ENCODE measurements at places on chromosomes 2 and 18.

DNA sequence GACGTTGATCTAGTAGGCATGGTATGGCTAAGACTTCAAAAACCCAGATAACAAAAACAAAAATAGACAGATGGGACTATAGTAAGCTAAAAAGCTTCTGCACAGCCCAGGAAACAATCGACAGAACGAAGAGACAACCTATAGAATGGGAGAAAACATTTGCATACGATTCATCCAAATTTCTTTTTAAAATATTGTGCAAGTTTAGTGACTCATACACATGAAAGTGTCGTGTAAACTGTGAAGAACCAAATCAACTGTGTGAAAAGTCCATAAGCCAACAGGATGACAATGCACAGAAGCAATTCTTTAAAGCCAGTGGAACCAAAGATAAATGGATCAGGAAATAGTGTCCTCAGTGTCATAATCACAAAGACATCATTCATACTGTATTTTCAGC is 671.1 kb downstream of the RNF144A start:
- no peak for DNase-seq

GRCh38 chr2:9243357-9243756 is 36.7 kb downstream of the ASAP2 start:
- no peak for DNase-seq

GRCh38 chr18:22935431-22935830 is 2.3 kb downstream of the RBBP8 start:
- DNase-seq, result no peak

- DNase-seq, result no peak
Observed at GRCh38 chr18:79662034-79662433, 17.6 kb upstream of the CTDP1 start.

- DNase-seq, result no peak
Observed at GRCh38 chr2:175015340-175015739, 10.2 kb upstream of the CHN1 start.

GRCh38 chr2:199716807-199717586 is 134.0 kb downstream of the FTCDNL1 start:
- DNase-seq, result no peak

DNA sequence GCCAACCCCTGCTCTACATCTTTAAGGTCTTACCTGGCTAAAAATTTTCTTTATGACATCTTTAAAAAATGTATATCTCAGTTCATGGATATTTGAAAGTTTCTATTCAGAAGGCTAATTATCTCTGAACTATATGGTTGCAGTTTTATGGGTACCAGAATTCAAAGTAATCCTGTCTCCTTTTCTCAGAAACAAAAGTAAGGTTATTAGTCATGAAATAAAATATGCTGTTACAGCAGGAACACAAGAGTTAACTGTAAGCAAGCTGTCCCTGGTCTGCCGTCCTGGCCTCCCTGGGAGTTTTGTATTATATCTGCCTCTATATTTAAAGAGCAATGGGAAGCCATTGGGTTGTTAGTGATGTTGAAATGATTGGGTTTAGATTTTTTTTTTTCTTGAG is 34.0 kb downstream of the SLC4A1AP start:
- no peak for DNase-seq

DNA sequence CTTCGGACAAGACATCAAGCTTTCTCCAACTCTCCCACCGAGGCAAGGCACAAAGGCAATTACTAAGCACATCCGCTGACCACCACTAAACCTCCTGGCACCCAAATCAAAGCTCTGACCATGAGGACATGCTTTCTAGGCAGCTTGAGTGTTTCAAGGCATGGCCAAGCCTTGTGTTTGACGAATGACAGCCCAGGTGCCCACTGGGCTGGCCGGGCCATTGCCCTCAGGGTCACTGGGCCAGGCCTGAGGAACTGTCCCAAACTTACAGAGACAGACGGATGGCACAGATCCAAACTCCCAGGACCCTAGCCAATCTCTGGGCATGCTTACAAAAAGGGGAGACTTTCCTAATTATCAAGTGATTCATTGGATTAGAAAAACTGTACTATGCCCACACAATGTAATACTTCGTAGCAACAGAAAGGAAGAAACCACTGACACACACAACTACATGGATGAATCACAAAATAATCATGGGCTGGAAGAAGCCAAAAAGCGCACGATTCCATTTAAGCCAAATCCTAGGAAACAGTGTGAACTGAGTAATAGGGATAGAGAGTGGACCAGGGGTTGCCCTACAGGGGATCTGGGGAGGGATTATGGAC is 20.2 kb downstream of the CRACDL start:
- DNase-seq, result no peak

DNA sequence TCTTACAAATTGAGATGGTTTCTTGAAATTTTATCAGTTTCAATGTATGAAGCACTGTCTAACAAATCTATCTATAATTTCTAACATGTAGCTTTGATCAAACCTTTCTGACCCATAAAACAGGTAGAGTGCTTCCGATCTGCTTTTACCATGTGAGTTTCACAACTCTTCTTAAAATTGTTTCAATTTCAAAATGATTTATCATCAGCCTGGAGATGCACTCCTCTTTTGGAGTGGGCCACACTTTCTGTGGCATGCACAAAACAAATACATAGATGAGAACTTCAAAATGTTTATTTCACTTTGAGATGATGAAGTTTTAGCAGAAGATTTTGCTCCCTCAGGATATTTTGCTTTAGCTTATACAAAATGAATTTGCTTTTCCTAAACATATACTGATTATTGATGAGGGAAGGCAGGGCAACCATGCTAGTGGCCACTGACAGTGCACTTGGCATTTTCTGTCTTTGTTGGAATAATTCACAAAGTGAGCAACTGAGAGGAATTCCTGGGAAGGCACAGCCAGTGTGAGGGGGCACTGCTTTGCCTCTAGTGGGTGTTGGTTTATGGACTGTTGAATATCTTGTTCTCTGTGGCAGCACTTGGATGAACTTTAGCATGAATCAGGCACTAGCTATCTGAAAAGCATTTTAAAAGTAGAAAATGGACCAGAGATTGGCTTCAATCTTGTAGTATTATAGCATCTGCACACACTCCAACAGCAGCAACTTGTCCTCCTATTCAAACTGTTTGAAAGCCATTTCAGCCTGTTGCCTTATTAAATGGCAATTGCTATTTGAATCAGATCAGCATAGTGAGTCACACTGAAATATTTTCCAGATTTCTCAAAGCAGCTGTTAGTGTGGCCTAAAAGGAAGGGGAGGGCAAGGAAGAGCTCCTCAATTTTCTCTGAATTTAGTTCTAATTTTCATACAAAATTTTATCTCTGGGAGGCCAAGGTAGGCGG is 193.2 kb downstream of the CCDC85A start:
- no peak for DNase-seq

GRCh38 chr2:120594856-120595685 is 140.6 kb upstream of the GLI2 start:
- DNase-seq, result no peak

GRCh38 chr2:223328578-223328977 is 273.6 kb downstream of the SCG2 start:
- no peak for DNase-seq

GRCh38 chr2:151280271-151280670 is 9.2 kb downstream of the NMI start:
- no peak for DNase-seq

- DNase-seq, result no peak
Observed at GRCh38 chr18:22332590-22332989, 85.1 kb downstream of the CTAGE1 start.

DNA sequence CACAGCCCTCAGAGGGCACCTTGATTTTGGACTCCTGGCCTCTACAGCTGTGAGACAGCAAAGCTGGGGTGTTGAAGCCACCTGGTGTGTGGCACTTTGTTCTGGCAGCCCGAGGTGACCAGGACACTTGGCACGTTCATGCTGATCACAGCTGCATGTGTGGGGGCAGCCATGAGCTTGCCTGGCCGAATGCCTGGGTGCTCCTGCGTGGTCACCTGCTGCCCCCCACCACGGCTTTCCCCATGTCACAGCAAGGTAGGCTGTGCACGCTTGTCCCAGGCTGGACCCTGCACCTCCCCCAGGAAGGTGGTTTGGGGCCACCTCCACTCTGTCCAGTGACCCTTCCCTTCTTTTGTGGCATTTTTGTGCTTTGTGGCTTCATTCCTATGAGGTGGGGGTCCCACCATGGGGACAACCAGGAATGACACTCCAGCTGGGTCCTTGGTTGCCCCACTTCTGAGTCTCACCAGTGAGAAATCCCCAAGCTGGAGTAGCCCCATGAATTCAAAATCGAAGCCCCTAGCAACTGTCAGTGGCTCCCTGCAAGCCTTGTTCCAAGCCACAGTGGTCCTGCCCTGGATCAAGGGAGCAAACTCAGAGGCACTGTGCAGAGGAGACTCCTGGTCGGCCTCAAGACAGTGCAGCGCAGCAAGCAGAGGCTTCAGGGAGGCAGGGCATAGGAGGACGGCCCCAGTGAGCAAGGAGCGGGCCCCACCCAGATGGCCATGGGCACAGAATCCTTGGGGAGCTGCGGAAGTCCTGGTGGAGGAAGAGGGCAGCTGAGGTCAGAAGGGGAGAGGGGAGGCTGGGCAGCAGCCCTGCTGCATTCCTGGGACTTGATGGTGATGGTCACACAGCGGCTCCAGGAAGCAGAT is 121.4 kb upstream of the HS6ST1 start:
- DNase-seq, result no peak

GRCh38 chr2:238423561-238424312 is 3.0 kb upstream of the ASB1 start:
- no peak for DNase-seq

GRCh38 chr2:239222706-239223309 is 178.0 kb downstream of the HDAC4 start:
- DNase-seq, result no peak

Measured in activated naive CD4-positive, alpha-beta T cell (primary cell).